T-helper 2 cell (primary cell): ENCODE measurements at places on chromosomes 12 and 14.

GRCh38 chr12:56115329-56115728, 1.1 kb upstream of the RPL41 start:
- DNase-seq, result no peak

DNA sequence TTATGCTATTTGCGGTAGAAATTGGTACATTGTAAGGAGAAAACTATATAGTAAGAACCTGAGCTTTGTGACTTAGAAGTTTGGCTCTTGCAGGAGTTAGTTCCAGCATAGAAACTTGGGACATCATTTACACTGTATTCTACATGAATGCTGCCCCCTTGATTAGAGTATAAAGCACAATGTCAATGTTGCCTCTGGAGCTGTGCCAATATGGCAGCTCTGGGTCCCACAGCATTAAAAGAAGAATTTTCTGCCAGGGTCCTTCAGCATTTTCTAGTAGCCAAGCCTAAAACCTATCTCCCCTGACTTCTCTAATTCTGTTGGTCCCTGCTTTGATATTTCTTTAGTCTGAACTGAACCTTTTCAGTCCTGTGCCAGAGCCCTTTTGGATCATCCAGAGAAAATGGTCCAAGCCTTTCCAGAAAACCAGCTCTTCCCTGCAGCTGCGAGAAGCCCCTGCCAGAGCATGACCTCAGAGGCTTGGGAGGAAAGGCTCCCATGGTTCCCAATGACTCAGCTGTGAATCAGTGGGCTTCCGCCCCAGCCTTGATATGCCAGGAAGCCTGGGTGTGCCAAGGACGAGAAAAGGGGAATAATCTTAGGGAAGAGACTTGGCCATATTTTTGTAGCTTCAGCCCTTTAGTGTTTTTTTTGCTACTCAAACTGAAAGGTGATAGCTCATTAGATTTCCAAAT, 43.2 kb downstream of the PLEKHG7 start:
- no peak for DNase-seq

DNA sequence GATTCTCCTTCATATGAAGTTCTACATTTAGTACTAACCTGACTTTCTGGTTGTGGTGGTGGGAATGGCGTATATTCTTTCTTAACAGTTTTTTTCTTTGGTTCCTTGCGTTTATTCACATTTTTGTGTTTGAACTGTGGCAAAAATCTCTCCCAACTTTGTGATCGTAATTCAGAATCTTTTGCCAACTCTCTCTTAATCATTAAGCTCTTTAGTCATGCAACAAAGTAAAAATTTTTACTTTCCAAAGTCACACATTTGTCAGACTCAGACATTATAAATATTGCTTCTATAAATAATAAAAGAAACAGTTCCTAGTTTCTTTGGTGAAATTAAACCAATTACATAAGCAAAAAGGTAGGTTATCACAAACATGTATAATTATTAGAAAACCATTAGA, 7.5 kb downstream of the KRR1 start:
- no peak for DNase-seq

DNA sequence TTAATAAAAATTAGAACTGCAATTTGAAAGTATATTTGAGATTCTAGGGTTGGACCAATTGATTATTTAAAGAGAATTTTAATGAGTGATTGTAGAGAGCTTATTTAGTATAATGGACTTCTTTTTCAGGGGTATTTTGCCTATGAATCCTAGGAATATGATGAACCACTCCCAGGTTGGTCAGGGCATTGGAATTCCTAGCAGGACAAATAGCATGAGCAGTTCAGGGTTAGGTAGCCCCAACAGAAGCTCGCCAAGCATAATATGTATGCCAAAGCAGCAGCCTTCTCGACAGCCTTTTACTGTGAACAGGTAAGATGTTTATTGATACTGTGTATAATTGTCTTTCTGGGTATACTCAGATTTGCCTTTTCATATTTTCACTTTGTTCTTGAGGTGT, 35.9 kb upstream of the KCNMB4 start:
- DNase-seq, result no peak

- no peak for DNase-seq
These were observed 55.5 kb downstream of the RPS6KA5 start for GRCh38 chr14:91004987-91005386.

DNA sequence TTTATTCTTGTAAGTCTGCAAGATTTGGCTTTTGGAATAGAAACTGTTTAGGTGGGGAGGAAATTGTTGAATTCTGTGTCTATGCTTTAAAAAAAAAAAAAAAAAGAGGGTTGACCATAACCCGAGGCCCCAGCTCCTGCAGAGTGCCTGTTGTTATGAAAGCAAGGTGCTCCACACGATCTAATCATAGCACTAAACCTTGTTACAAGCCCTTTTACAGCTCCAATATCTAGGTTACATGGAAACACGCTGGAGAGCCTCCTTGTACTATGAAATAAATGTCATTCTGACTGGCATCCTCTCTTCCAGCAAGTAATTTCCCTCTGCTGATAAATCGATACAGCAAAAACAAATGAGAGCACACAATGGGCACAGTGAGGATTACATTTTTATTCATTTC, 303.1 kb upstream of the SOX5 start:
- no peak for DNase-seq

GRCh38 chr14:71554959-71555612, 377.1 kb upstream of the RGS6 start:
- no peak for DNase-seq

- DNase-seq, result no peak
These were observed 340.9 kb downstream of the BCL11B start for GRCh38 chr14:98931126-98931525.

DNA sequence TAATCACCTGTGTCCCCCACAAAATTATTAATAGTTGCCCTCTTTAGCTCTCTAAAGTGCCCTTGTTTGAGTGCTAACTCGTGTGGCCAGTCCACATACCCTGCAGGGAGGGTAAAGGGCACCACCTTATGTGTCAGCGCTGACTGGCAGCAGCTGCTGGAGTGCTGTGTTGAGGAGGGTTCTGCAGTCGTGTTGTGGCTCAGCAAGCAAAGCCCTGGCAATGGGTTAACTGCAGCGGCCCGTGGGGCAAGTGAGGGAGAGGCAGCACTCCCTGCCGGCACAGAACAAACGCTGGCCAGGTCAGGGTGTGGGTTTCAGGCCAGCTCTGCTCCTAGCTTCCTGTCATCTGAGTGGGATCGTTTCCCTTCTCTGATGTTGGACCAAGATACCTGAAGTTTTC, 369.8 kb downstream of the CACNA1C start:
- no peak for DNase-seq

- no peak for DNase-seq
These were observed 7.8 kb upstream of the EP400 start for GRCh38 chr12:131941987-131942341.

GRCh38 chr12:54259194-54260011, 20.5 kb downstream of the CBX5 start:
- DNase-seq, result no peak
